ENCODE measurements at places on chromosomes 5 and 9. TPM values are rescaled to one million over a fixed set of nuclear protein-coding genes. Genes with fewer than 3 reads are reported as not detected.

IRF1 gene
- total RNA-seq: 40.8 TPM

MAN1B1 gene
- total RNA-seq: 133 TPM

ALG2 gene
- 39.9 TPM for total RNA-seq

RNF183 gene
- not detected for total RNA-seq

ZNF189 gene
- 10.5 TPM for total RNA-seq

IFNB1 gene
- total RNA-seq: not detected

HEMGN gene
- total RNA-seq: not detected

IFNA2 gene
- not detected for total RNA-seq

TMOD1 gene
- 1.7 TPM for total RNA-seq

PCDHB14 gene
- under 0.01 TPM for total RNA-seq

PRDM9 gene
- total RNA-seq: not detected

Measured in myometrial cell (primary cell).